NCI-H2107 (cell line): ENCODE measurements at places on chromosomes 5 and 9.
A peak's percentile ranks its signal among the peaks of the same experiment; 100 is the strongest.

DNA sequence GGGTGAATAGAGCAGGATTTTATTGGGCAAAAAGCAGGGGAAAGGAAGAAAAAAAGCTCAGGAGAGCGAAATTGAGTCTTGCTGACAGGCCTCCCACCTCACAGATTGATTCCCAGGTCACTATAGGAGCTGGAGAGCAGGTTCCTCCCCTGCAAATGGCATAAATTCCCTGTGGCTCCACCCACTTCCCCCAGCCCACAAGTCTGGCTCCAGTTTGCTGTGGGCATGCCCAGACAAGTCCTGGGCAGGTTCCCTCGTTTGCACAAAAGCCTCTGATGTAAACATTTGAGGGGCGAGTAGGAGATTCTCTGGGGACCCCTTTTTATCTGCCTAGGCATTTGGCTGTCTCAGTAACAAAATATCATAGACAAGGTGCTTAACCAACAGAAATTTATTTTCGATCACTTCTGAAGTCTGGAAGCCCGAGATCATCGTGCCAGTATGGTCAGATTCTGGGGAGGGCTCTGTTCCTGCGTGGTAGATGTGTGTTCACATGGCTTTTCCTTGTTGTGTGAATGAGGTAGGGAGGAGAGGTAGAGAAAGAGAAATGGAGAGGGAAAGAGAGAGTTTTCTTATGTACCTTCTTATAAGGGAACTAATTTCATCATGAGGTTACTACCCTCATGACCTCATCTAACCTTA, 614.5 kb downstream of the MAT2B start:
- no peak for DNase-seq

GRCh38 chr9:129131300-129132145, 20.3 kb downstream of the PTPA start:
- DNase-seq, result peak; percentile 40

GRCh38 chr5:130975847-130976246, 189.2 kb downstream of the HINT1 start:
- DNase-seq, result no peak

DNA sequence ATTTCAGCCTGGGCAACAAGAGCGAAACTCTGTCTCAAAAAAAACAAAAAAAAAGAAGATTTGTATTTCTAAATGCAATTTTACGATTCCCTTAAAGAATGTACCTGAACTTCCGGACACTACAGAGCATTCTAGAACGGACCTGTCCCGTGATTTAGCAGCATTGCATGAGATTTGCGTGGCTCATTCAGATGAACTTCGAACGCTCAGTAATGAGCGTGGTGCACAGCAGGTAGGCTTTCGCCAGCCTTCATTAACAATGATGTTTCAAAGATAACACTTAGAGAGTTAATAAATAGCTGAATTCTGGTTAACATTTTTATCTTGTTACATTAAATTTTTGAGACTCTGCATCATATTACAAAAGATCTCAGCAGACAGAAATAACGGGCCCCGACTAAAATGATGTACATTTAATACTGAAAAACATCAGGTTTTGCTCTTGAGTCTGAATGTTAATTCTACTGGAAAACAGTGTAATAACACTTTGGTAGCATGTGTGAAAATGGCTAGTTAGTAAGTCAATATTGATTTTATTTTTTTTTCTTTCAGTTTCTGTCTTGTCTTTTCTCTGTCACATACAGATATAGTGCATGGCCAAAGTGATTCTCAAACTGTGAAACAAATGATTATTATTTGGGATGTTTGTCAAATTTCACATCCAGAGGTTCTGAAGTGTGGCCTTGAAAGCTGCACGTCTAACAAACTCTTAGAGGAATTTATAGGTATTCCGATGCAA, 23.3 kb downstream of the CCNH start:
- no peak for DNase-seq

GRCh38 chr9:120608421-120608820, 28.5 kb upstream of the CDK5RAP2 start:
- DNase-seq, result no peak

DNA sequence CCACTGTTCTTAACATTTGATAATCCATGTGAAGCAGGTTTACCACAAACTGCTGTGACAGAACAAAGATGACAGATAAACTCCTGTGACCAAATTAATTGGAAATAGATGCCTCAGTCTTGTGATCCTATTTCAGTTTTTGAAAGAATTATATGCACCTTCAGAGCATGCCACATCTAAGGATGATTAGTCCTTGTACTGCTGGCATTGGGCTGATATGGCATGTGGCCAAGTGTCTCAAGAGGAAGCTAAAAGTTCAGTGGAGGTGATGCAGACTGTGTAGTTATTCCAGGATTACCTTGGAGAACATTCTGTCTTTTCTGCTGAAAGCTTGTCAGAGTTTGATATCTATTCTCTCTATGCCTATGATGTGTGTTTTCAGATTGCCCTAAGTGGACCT, 314.4 kb upstream of the EFNA5 start:
- DNase-seq, result no peak

DNA sequence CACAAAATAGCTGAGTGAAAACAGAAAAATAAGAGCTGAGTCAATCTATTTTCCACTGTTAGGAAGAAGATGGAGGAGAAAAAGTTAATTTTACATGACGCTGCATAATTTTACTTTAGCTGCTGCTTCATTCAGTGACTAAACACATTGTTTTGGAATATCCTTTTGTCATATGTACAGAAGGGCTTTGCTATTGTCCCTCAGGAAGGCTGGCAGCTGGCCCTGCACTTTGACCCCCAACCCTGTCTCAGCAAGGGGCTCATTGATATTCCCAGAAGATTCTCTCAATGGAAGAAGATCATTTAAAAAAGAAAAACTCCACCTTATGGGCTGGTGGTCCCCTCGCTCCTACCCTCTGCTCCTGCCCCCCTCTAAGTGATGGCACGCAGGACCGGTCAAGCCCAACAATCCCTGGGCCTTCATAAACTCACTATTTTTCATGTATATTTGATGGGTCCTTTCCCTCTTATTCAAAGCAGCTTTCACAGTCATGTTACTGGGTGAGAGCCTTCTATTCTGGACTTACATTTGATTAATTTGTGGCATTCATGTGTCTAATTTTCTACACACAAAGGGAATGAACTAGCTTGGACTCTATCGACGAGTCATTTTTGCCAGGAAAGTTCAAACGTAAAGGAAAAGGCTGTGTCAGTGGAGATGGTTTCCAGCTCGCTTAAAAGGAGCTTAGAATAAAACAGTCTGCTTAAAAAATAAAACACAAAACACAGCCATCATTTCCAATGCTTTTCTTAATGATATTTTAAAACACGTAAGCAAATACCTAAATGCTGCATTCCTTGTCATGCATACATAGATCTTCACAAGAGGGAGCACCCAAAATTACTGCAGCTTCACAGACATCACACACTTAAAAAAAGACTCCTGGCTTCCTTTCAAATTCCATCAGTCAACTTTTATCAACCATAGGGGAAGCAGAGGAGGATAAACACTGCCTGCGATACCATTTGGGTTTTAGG, 104.7 kb downstream of the EFNA5 start:
- no peak for DNase-seq

- no peak for DNase-seq
Observed at GRCh38 chr5:6858419-6858818, 145.2 kb downstream of the TENT4A start.

- DNase-seq, result no peak
Observed at GRCh38 chr5:167949435-167949834, 342.0 kb upstream of the WWC1 start.

DNA sequence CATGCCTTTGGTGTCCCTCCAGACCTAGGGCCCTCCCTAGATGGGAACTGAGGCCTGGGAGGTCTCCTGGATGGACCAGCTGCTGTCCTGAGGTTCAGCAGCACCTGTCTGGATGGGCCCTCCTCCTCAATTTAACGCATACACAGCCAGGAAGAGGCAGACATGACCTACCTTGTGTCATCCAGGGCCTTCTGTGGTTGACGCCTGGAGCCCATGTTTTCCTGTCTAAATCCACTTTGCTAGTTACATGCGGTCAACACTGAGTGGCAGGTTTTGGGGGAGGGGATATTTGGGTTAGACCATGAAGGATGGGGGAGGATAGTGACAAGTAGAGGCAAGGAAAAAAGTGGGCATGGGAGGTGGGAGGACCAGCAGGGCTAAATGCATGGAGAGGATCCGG, 3.1 kb upstream of the STC2 start:
- no peak for DNase-seq

GRCh38 chr5:57721226-57721625, 238.6 kb upstream of the ACTBL2 start:
- DNase-seq, result no peak

DNA sequence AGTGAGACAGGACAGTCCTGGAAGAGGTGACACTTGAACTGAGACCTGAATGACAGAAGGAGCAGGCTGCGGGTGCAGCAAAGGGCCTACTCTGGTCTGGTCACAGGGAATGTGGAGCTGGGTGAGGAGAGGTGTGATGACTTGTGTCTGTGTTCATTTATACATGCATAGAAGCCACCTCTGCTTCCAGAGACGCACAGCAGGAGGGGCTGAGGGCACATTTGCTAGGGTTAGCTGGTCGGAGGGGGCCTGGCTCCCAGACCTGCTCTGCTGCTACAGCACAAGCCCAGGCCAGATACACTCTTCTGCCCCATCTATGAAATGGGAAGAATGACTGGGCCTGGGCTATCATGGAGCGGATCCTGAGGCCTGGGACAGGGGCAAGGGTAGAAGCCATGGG, 15.6 kb downstream of the UNC5A start:
- DNase-seq, result no peak

DNA sequence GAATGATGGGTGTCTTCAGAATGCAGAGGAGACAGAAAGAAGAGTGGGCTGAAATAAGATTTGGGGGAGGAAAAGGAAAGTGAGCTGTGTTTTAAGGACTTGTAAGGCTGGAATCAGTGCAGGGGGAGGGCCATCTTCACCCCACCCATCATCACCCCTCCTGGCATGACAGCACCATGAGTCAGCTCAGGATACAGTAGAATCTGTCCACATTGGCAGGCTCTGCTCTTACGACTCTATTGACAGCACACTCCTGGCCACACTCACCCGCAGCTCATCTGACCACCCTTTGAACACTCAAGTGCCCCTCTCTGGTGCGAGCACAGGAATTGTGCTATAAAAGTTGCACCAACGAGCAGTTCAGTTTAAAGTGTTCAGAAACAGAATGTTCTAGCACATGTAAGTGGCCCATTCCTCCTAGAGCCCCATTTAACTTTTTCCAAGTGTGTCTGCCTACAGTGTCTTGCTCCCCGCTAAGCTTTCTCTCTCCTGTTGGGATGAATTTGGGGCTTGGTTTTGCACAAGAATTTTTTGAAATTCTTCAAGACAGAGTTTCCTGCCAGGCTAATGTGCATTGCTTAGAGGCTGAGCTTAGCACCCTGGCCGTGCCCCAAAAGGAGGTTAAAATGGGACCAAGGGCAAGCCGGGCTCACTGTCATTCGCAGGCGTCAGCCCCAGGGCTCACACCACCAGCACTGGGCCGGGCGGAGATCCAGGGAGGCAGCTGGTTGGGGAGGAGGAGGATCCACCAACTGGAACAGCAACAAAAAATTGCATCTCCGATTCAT, 12.0 kb downstream of the ADRA1B start:
- no peak for DNase-seq
